ENCODE measurements at places on chromosomes 2 and 18.

DNA sequence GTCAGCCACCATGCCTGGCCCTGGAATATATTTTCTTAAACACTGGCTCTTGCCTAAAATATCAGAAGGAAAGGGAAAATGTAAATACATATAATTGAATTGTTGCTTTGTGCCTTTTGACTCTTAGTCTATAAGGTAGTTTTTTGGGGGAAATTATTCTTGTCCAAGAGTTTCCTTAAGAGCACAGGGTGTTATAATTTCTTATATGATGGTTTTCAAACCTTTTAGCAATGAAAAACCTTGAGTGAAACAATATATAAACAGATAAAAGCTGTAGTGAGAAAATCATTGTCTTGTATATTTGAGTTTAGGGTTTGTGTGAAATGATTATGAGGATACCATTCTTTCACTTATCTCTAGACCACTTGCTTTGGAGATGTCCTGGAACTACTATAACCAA, 40.2 kb downstream of the DDX1 start:
- no peak for DNase-seq

DNA sequence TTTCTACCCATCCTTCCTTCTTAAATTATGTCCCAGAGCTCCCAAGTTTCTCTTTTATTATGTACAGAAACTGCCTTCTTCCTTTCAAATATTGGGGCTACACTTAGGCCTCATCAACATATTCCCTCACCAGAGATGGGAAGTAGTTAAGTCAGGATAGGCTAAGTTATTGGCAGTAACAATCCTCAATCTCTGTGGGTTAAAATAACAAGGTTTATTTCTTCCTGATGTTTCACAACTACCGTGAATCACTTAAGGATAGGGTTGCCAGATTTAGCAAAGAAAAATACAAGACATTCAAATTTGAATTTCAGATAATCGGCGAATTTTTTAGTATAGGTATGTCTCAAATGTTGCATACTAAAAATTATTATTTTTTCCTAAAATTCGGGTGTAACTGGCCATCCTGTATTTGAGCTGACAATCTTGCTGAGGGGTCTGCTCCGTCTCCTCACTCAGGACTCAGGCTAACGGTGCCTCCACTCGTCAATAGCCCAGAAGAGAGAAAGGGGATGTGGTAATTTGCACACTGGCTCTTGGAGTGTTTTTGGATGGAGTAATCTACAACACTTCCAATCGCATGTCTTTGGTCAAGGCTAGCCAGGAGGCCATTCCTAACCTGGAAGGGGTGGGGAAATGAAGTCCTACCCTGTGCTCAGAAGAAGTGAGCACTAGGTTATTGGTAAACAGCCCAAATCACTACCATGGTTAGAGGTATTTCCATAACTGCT, 91.7 kb downstream of the ACTR3 start:
- DNase-seq = no peak

DNA sequence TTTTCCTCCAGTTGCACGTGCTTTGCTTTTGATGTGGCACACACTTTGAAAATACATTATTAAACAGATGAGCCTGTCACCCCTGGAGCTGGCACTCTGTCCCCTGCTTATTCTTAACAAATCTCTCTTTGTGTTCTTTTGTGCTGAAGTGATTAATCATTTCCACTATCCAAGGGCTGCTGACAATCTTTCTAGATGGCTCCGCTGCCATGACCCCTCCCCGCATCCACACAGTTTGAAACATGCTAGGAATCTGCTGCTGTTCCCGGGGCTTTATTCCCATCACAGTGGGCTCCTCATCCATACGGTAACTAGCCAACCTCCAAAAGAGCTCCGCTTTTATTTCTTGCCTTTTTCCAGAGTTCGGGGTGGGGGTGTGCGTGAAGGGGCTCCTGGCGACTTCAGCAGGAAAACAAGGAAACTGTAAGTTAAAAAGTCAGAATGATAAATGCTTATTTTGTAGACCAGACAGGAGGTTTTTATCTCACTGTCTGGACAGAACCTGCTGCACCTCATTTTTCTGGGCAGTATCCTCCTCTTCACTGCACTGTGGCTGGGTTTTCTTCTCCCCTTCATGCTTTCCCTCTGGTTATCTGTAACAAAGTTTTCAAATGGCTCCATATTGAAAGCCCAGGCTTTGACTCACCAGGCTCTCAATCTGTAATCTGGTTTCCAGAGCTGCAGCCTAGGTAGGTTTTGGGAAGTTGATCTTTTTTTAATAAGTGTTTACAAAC, 319.7 kb downstream of the AFF3 start:
- peak; percentile 62 for DNase-seq

DNA sequence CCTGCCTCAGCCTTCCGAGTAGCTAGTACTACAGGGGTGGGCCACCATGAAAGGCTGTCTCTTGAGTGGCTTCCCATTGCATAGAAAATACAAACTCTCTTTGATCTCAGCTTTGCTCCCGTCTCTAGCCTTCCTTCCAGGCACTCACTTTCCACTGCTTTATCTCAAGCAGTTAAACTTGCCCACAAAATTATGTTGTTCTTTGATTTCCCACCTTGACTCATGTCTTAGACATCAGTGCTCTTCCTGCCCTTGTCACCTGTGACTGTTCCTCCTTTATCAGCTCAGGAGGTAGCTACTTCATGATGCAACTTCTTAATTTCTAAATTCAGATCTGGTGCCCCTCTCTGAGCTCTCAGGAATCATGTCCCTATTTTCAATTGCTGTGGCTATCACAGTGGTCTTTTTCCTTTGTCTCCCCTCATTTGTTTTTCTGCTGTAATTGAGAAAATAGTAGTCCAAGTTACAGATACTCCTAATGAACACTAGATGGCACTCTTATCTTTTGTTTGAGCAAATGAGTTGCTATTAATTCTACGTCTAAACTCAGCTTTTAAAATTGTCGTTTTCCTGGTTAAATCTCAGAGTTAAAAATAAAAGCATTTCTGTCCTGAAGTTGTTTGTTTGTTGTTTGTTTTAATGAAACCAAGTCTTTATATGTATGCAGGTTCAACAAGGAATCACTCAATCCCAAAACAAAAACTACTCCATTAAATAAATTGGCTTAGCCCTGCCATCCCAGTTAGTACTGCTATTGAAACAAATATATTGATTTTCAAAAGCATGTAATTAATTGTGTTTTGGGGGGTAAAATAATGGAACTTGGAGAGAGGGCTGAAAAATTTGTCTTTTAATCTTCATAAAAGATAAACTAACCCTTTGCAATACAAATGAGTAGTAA, 46.9 kb upstream of the GREB1L start:
- DNase-seq = peak; percentile 58

GRCh38 chr18:36532394-36532793, 234.9 kb downstream of the FHOD3 start:
- no peak for DNase-seq

- no peak for DNase-seq
Measured at GRCh38 chr18:41974796-41975201, 19.8 kb downstream of the PIK3C3 start.

- DNase-seq = peak; percentile 29
Measured at GRCh38 chr2:71887196-71887595, 260.5 kb downstream of the CYP26B1 start.

DNA sequence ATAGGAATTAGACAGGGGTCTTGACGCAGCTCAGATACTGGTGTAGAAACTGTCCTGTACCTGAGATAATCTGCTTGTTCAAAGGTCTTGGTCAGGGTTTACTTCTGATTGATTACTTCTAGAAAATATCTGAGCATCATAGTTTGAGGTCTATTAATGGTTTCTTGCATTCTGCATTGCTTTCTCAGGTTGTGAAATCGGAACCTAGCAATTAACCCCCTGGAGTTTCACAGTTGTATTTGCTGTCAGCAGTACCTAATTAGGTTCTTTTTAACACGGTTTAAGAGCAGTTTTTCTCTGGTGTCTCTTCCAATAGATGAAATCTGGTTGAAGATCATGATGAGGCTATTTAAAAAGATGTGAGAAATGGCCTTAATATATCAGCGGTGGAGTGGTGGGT, 428.6 kb upstream of the SYT4 start:
- DNase-seq = no peak

DNA sequence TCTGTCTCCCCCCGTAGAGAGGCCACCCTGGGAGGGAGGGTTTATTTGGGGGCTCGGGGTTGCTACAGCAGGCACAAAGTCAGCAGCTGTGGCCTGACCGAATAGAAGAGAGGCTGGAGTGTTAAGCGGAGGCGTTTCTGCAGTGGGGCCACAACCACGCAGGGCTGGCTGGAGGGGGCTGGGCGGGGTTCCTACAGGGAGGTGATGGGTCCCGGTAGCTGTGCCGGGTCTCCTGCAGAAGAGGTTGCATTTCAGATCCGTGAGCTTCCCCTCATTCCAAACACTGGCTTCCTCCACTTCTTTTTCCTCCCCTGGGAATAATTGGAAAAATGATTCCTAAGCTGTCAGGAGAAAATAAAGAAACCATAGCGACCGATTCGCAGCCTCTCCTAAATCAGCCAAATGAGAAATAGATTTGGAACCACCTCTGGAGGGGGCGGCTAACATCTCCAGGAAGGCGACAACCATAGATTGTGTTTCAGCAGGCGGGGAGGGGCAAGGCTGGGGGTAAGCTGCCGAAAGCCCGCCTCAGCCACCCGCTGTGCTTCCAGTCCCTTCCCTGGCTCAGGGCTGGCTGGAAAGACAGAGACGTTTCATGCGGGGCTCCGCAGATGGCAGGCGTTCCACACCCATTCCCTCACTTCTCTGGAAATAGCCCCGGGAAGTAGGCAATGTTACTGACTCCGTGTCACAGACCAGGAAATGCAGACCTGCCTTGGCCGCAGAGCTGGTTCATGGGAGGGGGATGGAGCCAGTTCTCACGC, 85.6 kb upstream of the TAF1B start:
- DNase-seq = peak; percentile 83

DNA sequence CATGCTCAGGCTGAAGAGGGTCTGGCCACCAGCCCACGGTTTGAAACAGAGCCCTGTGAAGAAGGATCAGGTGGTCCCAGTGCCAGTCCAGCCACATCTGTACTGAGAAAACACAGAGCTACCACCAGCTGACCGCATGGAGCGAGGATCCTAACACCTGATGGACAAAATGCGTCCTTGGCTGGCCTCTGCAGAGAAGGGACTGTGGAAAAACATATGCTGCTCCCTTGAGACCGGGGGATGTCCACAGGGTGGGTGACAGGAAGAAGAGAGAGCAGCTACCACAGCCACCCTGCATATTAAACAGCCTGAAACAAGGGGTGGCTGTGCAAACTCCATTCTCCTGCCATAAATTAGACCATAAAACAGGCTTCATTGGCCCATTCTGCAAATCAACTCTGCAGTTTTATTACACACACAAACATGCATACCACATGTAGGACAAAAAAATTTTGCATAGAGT, 137.2 kb downstream of the BCL2 start:
- DNase-seq = no peak

GRCh38 chr2:181430406-181431118, 26.6 kb upstream of the ITGA4 start:
- DNase-seq = no peak

DNA sequence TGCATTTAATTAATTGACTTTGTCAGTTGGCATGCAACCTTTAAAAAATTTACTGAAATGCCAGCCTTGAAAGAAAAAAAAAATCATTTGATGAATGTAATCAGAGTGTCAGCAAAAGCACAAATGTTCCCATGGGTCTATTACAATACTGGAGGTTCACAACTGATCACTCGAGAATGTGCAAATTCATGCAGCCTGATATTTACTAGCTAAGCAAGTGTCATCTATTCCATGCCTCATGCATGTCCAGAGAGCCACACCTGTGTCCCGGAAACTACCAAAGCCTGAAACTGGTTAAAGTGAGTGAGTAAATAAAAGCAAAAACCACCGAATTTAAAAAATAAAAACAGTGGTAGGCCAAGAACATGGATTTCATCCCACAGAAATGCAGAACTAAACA, 415.3 kb upstream of the ID2 start:
- DNase-seq = no peak

DNA sequence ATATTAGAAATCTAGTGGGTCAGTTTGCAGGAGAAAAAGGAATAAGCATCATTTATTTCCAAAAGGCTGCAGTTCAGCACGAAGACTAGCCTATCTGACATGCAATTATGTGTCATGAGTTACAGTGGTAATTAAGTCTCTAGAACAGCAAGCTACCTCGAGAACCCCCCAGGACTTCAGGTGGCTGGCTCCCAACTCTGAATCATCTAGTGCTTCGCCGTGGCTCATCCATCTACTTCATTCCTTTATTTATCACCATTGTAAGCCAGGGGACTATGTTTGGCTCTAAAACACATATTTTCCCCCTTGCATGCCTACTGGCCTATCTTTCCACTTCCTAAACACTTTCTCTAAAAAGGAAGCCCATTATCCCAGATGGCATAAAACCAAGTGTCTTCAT, 121.6 kb downstream of the TXNL1 start:
- no peak for DNase-seq

DNA sequence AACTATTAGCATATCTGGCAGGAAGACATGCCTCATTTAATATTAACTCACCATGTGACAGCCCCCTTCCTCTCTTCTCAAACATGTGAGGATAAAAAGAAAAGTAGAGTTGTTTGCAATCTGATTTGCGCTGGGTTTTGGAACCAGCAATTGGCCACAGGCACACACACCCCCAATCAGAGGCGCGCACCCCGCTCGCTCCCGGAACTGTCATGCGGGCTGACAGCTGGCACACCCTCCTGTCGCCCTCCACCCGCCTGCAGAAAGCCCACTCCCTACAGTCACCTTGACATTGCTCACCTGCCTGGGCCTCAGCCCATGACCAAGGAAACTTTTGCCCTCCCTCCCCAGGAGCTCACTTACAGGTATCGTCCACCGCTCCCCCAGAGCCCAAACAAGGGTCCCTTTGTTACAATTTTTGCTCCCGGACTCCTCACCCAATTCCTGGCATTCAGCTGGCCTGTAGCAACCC, 1.1 kb downstream of the COBLL1 start:
- DNase-seq = no peak

DNA sequence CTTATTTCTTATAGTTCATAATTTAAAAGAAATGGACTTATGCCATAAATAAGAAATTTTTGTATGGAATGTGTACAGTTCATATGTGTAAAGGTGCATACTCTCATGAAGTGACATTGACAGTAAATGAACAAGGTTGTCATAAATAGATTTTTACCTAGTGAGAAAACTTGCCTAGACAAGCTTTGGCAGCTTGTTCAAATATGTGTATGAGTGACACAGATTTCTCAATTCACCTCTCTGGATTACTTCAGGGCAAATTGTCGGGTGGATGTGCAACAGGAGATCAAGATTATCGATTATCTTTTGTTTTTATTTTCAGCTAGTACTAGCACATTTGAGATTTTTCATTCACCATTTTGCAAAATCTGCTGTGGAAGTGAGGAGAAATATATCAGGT, 758.1 kb upstream of the ACVR2A start:
- no peak for DNase-seq

- no peak for DNase-seq
Measured at GRCh38 chr2:146506851-146507250, 1338.0 kb upstream of the ACVR2A start.

- no peak for DNase-seq
Measured at GRCh38 chr2:74585406-74586185, 31.1 kb downstream of the DOK1 start.

Measured in islet precursor cell (in vitro differentiated cells).